ENCODE measurements at places on chromosomes 2 and 18. TPM values are rescaled to one million over a fixed set of nuclear protein-coding genes. Genes with fewer than 3 reads are reported as not detected.

Gene LHCGR
- not detected for total RNA-seq

Gene ASAP2
- total RNA-seq: 23.4 TPM

Gene ICOS
- not detected for total RNA-seq

Gene VAPA
- 198 TPM for total RNA-seq

Gene ABCB11
- 0.05 TPM for total RNA-seq

Gene CYS1
- not detected for total RNA-seq

Gene EPHA4
- total RNA-seq: 23.3 TPM

Gene HTR2B
- total RNA-seq: 0.64 TPM

Gene RIT2
- not detected for total RNA-seq

Gene CRYGC
- total RNA-seq: not detected

Gene DQX1
- total RNA-seq: not detected

Gene GTF2A1L
- not detected for total RNA-seq

Gene VIL1
- not detected for total RNA-seq

Gene INHBB
- total RNA-seq: 0.07 TPM

Gene HOXD13
- not detected for total RNA-seq

Gene VPS4B
- 30.3 TPM for total RNA-seq

Gene ASNSD1
- total RNA-seq: 54.3 TPM

Gene FNDC4
- total RNA-seq: 20.3 TPM

Gene SETBP1
- total RNA-seq: not detected

Gene SERPINB5
- not detected for total RNA-seq

Gene ITGA6
- total RNA-seq: 248 TPM

Gene CDC42EP3
- total RNA-seq: 33.0 TPM

Gene TDRD15
- total RNA-seq: not detected

Gene CCDC74B
- total RNA-seq: 1.8 TPM

Gene SPATA3
- not detected for total RNA-seq

Gene PLEK
- total RNA-seq: not detected

Gene UGT1A10
- not detected for total RNA-seq

Gene MSH6
- 33.3 TPM for total RNA-seq

Gene REEP1
- total RNA-seq: 0.40 TPM

Gene PLCL1
- 2.0 TPM for total RNA-seq

Gene LAMA1
- 0.25 TPM for total RNA-seq

Gene LYG1
- not detected for total RNA-seq

Gene MAP2
- total RNA-seq: 29.4 TPM

Measured in mammary microvascular endothelial cell (primary cell).